ENCODE measurements at places on chromosomes 7 and 10. TPM values are rescaled to one million over a fixed set of nuclear protein-coding genes. Genes with fewer than 3 reads are reported as not detected.

Gene ICA1
- polyA plus RNA-seq, result 16.9 TPM

Gene ELFN1
- polyA plus RNA-seq, result 14.3 TPM

Gene FOXP2
- 15.5 TPM for polyA plus RNA-seq

Gene POLR2J3
- 77.7 TPM for polyA plus RNA-seq

Gene MMD2
- 0.23 TPM for polyA plus RNA-seq

Gene CD36
- polyA plus RNA-seq, result 33.6 TPM

Gene RBP3
- polyA plus RNA-seq, result 0.09 TPM

Gene CPED1
- polyA plus RNA-seq, result 30.1 TPM

DNA sequence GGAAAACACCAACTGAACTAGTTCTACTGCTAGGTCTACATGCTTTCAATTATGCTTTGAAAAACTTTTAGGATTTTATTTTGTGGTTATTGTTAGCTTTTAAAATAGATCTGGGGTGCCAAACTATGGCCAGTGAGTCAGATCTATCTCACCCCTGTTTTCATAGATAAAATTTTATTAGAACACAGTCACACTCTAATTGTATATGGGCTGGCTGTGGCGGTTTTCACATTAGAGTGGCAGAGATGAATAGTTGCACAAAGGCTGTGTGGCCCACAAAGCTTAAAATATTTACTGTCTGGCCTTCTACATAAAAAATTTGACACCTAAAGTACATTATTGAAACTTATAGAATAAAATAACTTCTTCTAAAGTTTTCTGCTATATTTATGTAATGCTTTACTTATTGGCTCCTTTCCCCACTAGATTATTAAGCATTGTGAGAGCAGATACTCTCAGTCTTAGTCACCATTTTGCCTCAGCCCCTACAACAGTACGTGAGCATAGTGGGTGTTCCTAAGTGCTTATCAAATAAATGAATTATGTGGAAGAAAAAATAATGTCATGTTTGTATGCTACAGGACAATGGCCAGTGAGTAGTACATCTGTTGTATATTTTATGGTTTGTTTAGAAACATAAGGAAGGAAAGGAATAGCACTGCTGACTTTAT lies 5.4 kb upstream of the SUV39H2 start:
- no peak for DNase-seq

GRCh38 chr10:21535494-21535965 lies 1.5 kb downstream of the MLLT10 start:
- no peak for DNase-seq

DNA sequence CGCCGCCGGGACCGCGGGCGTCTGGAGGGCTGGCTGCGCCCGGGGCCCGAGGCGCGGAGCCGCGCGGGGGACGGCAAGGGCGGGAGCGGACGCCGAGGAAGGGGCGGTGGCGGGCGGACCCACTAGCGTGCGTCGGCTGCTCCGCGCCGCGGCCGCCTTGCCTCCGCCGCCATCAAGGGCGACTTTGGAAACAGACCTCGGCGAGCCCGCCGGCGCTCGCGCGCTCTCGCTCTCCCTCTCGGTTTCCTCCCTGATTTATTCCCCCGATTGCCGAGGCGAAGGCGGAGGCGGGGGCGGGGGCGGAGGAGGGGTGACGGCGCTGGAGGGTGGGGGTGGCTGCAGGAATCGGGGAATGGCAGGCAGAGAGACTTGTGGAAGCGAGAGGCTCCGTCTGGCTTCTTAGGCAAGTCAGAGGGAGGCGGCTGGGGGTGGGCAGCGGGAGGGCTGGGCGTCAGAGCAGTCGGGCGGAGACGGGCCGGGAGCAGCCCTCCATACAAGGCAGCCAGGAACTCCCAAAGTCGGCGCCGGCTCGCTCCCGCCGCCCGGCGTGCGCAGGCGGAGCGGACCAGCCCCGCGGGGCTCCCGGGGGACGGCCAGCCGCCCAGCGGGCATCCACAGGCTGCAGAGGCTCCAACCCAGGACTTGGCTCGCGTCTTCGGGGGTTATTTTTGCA lies at the start of gene CACNA2D1:
CACNA2D1 (minus strand) TSS at position 231 of the 673 bp plus-strand sequence.
- peak; percentile 83 for DNase-seq

DNA sequence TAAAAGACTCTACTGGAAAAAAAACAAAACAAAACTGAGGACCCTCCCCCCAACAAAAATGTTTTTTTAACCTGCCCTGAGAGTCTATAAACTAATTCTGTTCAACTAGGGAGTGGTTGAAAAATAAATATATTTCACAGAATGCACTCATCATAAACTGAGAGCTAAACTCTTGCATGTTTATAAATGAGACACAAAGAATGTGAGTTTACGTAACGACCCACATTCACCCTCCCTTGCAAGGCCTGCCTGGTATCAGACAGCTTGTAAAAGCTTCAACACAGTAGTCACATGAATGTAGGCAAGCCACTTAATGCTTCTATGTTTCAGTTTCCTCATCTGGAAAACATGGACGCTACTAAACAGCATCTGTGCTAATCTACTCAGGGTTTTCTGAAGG lies 50.3 kb downstream of the JAZF1 start:
- no peak for DNase-seq

GRCh38 chr10:63294781-63295180 lies 161.7 kb downstream of the NRBF2 start:
- DNase-seq, result no peak

DNA sequence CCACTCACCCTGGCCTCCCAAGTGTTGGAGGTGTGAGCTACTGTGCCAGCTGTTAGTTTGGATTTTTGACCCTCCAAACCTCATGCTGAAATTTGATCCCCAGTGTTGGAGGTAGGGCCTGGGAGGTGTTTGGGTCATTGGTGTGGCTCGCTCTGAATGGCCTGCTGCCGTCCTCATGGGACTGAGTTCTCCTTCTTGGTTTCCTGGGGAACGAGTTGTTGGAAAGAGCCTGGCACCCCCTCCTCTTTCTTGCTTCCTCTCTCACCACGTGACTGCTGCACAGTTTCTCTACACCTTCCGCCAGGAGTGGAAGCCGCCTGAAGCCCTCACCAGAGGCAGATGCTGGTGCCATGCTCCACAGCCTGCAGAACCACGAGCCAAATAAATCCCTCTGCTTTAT lies 253.5 kb downstream of the PHTF2 start:
- no peak for DNase-seq

DNA sequence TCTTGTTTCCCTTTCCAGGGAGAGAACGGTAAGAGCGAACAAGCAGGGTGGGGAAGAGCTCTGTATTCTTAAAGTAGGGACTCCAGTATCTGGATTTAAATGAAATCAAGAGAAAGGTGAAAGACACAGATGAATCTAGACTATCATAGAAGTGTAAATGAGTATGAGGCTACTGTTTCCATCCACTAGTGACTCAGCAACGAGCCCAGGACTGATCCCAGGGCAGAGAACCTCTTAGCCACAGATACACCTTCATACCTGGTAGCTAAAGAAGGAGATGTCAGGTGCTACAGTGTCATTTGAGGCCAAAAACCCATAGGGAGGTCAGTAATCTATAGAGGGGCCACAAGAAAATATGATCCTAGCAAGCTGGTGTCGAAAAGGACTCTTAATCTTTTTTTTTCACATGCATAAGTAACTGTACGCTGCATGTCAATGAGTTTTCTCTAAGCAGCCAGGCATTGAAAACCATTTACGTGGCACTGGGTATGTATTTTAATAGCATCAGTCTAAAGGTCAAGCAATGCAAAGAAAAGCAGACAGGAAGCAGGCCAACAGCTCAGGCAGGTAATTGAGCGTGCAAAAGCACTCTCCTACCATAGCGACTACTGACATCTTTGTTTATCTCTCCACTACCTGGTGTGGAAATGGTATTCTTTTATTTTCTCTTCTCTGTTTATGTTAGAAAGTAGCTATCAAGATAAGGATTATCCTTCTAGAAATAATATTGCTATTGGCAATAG lies 91.5 kb upstream of the EGR2 start:
- no peak for DNase-seq

GRCh38 chr10:71161425-71161824 lies 50.9 kb upstream of the UNC5B start:
- DNase-seq, result no peak

- DNase-seq, result no peak
These were observed 43.2 kb downstream of the RALA start for GRCh38 chr7:39666562-39666961.

DNA sequence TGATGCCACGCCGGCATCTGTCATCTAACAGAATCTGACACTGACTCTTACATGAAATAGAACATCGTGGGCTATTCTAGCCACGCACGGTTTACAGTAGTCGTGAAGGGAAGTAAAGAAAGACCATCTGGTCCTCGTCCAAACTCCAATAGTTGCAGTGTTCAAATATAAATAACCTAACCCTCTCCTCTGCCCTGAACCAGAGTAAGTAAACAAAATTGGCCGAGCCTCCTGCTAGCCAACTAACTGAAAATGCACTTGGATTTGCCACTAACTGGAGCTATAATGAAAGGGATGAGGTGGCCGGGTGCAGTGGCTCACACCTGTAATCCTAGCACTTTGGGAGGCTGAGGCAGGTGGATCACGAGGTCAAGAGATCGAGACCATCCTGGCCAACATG lies 29.5 kb upstream of the ZC3HAV1L start:
- no peak for DNase-seq
